ENCODE measurements at places on chromosomes 5 and 9. TPM values are rescaled to one million over a fixed set of nuclear protein-coding genes. Genes with fewer than 3 reads are reported as not detected.

Gene KLF9
- total RNA-seq: 26.7 TPM

Gene DNAH5
- 0.47 TPM for total RNA-seq

Gene RNF180
- 3.5 TPM for total RNA-seq

Gene BDP1
- 22.9 TPM for total RNA-seq

Gene PCDHB2
- 1.2 TPM for total RNA-seq

Gene DMRT3
- not detected for total RNA-seq

Gene PSAT1
- total RNA-seq: 2.0 TPM

Gene C8G
- 8.3 TPM for total RNA-seq

Gene PCDHGA9
- total RNA-seq: 1.6 TPM

Gene GADD45G
- 13.9 TPM for total RNA-seq

Gene PCDHGA1
- 0.31 TPM for total RNA-seq

Gene ANP32B
- total RNA-seq: 98.2 TPM

Gene GARNL3
- 6.0 TPM for total RNA-seq

Gene NR2F1
- total RNA-seq: 2.7 TPM

Gene TRAF1
- total RNA-seq: 2.2 TPM

Gene GRXCR2
- not detected for total RNA-seq

Gene MRPL36
- 33.7 TPM for total RNA-seq

Gene BRD9
- 27.6 TPM for total RNA-seq

Gene PLCXD3
- 0.58 TPM for total RNA-seq

Gene SLC6A19
- 5.8 TPM for total RNA-seq

Gene TMC1
- 0.28 TPM for total RNA-seq

Gene LAMC3
- total RNA-seq: 1.3 TPM

Gene BHMT2
- total RNA-seq: 1.6 TPM

Gene BTNL3
- total RNA-seq: 20.5 TPM

Gene C5
- total RNA-seq: 1.9 TPM

Gene TGFBI
- total RNA-seq: 50.3 TPM

Gene CSNK1G3
- total RNA-seq: 70.1 TPM

Gene ITK
- 1.7 TPM for total RNA-seq

Gene ORM2
- total RNA-seq: not detected

Gene CDKN2AIPNL
- 19.3 TPM for total RNA-seq

Gene TMOD1
- 5.6 TPM for total RNA-seq

Gene ARL10
- total RNA-seq: 1.0 TPM

Gene FAM81B
- not detected for total RNA-seq

Gene SLC34A1
- not detected for total RNA-seq

Gene TAL2
- total RNA-seq: not detected

Gene PCDHGB6
- 2.2 TPM for total RNA-seq

Gene CRAT
- total RNA-seq: 62.4 TPM

Gene SLC25A2
- total RNA-seq: 1.4 TPM

Gene EQTN
- total RNA-seq: 1.5 TPM

Gene SNCAIP
- 1.1 TPM for total RNA-seq

Gene CBY3
- not detected for total RNA-seq

Gene CD274
- 3.2 TPM for total RNA-seq

Gene ARL14EPL
- not detected for total RNA-seq

Gene IL6ST
- total RNA-seq: 114 TPM

Gene SLC6A3
- not detected for total RNA-seq

Gene VAV2
- total RNA-seq: 29.6 TPM

Gene FCHSD1
- total RNA-seq: 15.0 TPM

Gene C9orf72
- 10.7 TPM for total RNA-seq

Gene RORB
- total RNA-seq: 0.34 TPM

Gene MOB3B
- total RNA-seq: 42.2 TPM

Data from left colon (tissue), 2 donors.